ENCODE measurements at places on chromosomes 5 and 9.

DNA sequence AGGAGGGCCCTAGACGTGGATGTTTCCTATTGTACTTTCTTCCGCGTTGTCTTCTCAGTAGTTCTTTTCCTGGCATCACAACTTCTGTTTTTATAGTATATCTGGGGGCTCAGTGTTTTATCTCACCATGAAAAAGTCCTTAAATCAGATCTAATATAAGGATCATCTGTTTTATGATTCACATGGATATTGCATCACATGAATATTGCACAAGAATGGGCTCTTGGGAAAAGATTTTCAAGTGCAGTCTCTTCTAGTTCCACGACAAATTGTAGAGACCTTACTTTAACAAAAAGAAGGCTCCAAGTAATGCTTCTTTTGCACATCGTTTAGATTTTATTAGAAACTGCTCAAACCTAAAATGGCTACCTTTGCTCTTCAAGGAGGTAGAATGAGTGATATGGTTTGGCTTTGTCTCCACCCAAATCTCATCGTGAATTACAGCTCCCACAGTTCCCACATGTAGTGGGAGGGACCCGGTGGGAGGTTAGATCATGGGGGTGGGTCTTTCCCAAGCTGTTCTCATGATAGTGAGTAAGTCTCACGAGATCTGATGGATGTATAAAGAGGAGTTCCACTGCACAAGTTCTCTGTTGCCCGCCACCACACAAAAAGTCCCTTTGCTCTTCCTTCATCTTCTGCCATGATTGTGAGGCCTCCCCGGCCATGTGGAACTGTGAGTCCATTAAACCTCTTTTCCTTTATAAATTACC, 53.7 kb upstream of the FAM120A start:
- no peak for DNase-seq

GRCh38 chr9:86039991-86040860, 59.1 kb downstream of the GOLM1 start:
- no peak for DNase-seq

- DNase-seq: no peak
These were observed 667 bp downstream of the FBXO10 start for GRCh38 chr9:37575511-37575914.

- no peak for DNase-seq
These were observed 99.6 kb downstream of the BASP1 start for GRCh38 chr5:17316970-17317459.

GRCh38 chr5:135356522-135357318, 42.3 kb downstream of the MACROH2A1 start:
- DNase-seq: no peak

GRCh38 chr5:138386290-138386689, 33.8 kb downstream of the KDM3B start:
- DNase-seq: no peak
